Spleen (tissue), 13 donors: ENCODE measurements at places on chromosomes 11 and 22.
A peak's percentile ranks its signal among the peaks of the same experiment; 100 is the strongest.

DNA sequence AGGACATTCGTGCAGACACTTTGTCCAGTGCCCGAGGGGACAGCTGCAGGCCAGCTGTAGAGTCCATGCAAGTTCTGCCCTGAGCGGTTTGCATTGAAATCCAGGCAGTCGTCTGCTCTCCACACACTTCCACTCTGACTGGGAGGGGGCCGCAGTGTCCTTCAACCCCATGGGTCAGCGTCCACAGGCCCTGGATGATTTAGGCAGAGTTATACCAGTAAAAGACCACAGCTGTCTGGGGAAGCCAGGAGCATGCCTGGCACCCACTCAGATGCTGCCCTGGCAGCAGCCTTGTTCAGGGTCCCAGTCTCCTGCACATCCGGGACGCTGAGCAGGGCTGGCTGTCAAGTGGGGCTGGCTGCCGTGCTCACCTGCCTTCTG lies 26.5 kb downstream of the KRTAP5-5 start:
- DNase-seq = peak; percentile 55

DNA sequence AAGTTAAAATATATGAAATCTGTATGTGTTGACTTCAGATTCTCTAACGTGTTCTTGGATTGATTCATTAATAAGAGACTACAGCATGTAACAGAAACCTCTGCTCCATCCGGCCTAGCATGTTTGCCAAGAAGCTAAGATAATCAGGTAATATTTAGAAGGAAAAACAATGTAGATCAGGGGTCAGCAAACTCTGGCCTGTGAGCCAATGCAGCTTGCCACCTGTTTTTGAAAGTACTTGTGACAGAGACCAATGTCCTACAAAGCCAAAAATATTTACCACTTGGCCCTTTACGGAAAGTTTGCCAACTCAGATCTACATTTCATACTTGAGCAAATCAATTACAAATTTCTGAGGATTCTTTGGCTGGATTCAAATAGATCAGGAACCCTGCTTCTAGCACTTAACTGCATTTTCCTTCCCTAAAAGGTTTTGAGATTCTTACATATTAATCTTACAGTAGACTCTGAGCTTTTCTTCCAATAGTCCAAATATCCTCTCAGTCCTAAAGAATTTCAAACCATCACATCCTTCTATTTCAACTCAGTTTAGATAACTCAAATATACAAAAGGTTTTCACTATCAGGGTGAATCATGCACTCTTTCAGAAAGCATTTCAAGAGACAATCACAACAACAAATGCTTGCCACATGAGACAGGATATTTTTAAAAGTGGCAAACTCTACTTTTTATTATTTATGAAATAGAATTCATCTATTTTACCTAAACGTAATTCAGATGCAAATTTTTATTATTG lies 29.5 kb downstream of the APOL5 start:
- DNase-seq = no peak

DNA sequence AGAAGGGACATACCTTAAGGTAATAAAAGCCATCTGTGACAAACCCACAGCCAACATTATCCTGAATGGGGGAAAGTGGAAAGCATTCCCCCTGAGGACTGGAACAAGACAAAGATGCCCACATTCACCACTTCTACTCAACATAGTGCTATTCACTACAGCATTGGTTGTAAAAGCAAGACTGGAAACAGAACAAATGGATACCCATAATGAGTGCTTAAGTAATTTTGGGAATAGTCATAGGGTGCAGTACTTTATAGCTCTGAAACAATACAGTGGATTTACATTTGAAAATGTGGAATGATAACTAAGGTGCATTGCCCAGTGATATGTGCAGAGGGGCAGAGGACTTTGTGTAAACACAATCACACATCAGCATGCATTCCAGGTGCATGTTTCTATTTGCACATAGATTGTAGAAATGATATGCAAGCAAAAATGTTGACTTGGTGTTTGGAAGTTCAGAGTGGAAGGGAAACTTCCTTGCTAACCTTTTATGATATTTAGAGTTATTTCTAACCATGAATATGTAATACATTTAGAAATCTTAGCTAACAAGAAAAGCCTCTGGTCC lies 112.3 kb downstream of the IGLL1 start:
- DNase-seq = no peak

GRCh38 chr22:48752451-48753380 lies 1075.0 kb downstream of the BRD1 start:
- DNase-seq = no peak

GRCh38 chr22:49404576-49405241 lies 423.0 kb downstream of the BRD1 start:
- peak; percentile 64 for DNase-seq

DNA sequence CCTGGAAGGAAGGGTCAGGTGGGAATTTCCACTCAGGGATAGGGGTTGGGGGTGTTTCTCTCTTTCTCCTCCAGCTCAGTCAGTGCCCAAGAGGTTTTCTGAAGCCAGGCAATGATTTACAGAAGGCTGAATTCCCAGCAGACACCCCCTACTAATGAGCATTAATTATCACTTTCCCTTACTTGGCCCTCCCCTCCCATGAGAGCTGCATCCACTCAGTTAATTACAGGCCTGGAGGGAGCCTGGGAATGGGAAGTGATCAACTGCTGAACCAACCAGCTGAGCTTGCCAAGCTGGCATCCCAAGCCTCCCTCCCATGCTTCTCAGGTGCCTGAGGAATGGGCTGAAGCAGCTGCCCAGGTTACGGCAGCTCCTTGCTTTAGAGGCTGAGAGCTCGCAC lies 992 bp downstream of the LGALS12 start:
- DNase-seq = no peak

GRCh38 chr11:67041602-67042001 lies 15.0 kb upstream of the RHOD start:
- DNase-seq = no peak

- DNase-seq = peak; percentile 99
Observed at GRCh38 chr22:41620589-41621098, at the start of gene DESI1. Gene DESI1, minus strand, starts transcription at chr22:41621043. Its CDS starts 204 bp downstream, at chr22:41620839.

DNA sequence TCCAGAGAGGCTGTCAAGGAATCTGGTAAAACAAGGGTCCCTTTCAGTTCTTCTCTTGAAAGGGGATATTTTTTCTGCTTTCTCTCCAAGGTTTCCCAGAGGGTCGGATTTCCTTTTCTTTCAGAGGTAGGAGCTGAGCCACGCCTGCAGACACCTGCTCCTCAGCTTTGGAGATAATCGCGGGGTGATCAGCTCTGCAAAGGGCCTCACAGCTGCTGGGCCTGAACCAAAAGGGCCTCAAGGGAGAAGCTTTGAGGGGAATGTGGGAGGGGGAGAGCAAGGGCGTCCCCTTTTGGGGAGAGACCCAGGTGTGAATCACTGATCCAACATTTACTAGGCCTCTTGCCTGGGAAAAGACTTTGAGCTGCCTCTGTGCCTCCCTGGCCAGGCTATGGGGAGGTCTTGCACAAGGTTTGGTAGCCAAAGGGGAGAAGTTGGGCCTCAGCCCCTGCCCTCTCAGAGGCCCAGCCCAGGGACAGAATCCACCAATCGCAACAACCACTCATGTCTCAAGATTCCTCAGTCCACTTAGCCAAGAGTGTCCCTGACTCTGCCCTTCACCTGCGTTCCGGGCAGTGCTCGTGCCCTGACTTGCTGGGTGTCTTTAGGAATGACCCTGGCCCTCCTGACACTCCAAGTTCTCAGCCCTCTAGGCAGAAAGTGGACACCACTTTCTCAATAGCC lies 14.0 kb upstream of the TP53I11 start:
- no peak for DNase-seq

GRCh38 chr11:92838759-92839310 lies 130.6 kb upstream of the MTNR1B start:
- DNase-seq = no peak

DNA sequence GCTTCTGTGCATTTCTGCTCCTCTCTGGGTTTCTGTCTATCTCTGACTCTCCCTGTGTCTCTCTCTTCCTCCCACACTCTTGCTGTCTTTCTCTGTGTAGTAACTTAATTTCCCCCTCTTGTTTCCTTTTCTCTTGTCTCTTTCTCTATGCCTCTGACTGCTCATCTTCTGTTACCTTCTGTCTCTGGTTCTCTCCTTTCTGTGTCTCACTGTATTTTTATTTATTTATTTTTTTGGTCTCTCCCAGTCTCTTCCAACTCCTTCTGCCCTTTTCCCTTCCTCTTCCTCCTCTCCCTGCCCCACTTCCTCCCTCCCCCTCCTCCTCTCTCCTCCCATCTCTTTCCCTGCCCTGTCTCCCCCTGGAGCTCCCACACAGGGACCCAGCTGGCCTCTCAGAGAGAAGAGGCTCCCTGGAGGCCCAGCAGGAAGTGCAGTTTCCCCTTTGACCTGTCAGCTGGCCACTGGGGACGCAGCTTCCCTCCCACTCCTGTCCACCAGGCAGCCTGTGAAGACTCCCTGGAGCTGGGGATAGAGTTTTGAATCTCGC lies 38.3 kb upstream of the MYH9 start:
- DNase-seq = peak; percentile 85

DNA sequence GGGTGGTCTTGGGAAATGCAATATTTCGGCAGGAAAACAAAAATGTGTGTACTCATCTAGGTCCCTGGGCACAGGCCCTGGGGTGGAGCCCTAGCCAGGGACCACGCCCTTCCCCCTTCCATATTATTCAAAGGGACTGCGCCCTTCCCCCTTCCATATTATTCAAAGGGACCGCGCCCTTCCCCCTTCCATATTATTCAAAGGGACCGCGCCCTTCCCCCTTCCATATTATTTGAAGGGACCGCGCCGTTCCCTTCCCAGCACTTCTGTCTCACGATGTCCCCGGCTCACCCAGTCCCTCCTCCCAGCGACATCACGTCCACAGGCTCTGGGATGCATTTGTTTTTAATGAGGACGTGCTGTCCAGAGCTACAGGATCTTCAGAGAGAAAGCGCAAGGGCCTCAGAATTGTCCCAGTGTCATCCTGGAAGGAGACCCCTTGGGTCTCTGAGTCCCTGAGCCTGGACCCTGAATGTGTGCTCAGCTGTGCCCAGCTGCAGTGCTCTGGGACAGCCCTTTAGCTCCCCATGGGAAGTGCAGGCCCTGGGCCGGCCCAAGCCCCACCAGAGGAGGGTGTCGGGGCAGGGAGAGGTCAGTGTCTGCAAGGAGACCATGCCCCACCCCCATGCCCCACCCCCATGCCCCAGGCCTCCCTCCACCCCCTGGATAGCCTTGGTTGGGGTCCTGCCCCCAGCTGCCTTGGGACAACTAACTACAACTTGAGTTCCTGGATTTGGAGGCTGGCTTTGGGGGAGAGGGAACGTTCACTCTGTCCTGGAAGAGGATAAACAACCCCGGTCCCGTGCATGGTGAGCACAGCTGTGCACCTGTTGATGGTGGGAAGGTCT lies 810.0 kb downstream of the BRD1 start:
- peak; percentile 53 for DNase-seq

- DNase-seq = no peak
Observed at GRCh38 chr11:133955945-133956421, 785 bp downstream of the IGSF9B start.

GRCh38 chr11:63535734-63536133 lies 874 bp upstream of the PLAAT4 start:
- DNase-seq = no peak

DNA sequence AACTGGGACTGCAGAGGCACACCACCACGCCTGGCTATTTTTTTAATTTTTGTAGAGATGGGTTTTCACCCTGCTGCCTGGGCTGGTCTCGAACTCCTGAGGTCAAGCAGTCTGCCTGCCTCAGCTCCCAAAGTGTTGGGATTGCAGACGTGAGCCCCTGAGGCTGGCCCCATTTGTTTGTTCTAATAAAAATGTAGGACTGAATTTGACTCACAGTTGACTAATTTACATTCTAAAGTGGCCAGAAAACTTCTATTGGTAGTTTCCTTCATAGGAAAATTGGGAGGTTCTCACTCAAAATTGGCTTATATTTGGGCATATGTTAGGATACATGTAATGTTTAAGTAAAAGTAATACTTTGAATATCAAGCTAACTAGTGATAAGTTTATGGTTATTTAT lies 35.0 kb downstream of the PPFIA1 start:
- DNase-seq = no peak

- peak; percentile 42 for DNase-seq
Observed at GRCh38 chr22:48711669-48712068, 1116.0 kb downstream of the BRD1 start.

- DNase-seq = no peak
Observed at GRCh38 chr11:79159657-79160450, 281.0 kb downstream of the TENM4 start.

DNA sequence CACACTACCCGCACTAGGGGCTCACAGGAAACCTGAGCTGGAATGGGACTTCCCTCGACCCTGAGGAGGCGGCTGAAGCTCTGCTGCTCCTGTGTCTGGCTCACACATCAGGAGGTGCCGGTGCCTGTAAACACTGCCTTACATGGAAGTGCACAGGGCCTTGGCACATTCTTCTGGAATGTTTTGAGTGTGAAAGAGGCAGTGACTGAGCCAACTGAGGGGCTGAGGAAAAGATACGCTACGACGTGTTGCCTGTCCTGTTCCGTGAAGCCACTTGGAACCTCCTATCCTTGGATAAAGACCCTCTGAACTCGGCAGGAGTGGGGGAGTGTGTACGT lies 10.5 kb downstream of the TXN2 start:
- no peak for DNase-seq

DNA sequence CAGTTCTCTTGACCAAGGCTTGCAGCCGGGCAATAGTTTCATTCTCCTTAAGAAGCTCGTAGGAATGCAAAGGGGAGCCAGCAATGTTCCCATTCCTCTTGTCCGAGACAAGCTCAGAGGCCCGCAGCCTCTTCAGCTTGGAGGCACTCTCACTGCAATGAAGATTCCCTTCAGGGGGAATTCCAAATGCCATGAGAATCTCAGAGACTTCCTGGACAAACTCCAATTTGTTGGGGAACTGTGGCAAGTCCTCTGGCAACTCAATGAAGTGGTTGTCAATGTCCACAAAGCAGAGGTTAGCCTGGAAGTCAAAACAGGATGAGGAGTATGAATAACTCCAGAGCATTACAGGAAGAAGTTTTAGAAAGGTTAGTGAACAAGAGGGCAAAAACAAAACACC lies 84.4 kb downstream of the DENND5A start:
- DNase-seq = no peak

- DNase-seq = peak; percentile 39
Observed at GRCh38 chr11:119798656-119799055, 69.7 kb upstream of the NECTIN1 start.

DNA sequence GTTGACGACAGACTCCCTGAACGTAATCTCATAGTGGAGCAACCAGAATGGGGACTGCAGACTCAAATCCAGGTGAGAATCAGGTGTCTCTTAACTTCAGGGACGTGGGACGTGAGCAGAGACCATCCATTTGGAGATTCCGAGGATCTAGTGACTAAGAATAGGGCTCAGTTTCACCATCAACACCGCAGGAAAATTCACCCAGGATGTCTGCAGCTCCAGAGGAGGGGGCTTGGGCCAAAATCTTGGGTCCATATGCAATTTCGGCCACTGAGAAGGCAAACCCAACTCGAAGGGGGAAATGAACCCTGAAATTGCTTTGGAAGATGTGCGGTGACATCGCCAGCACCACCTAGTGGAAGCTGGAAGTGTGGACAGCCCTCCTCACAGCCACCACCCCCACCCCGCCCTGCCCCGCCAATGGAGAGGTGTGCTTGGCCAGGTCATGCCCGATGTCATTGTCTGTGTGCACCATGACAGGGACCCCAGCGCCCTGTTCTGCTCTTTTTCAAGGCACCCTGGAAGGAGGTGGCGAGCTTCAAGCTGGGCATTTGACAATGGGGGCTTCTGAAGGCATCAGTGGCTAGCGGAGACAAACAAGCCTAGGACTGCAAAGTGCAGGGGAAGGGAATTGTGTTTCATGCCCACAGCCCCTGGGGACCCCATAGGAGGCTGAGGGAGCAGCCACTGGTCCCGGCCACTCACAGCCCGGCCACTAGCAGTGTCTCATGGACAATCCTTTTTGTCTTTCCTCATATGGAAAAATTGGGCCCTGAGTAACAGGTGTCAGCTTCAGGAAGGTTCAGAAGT lies 24.8 kb downstream of the APOL1 start:
- peak; percentile 85 for DNase-seq

- DNase-seq = no peak
Observed at GRCh38 chr11:27388869-27389268, 25.9 kb upstream of the CCDC34 start.
